ENCODE measurements at places on chromosomes 12 and 14.

GRCh38 chr12:124703856-124704255 lies 136.4 kb upstream of the NCOR2 start:
- DNase-seq = no peak

- no peak for DNase-seq
These were observed 275.4 kb downstream of the TTC6 start for GRCh38 chr14:37870632-37871346.

- no peak for DNase-seq
These were observed 34.3 kb downstream of the NKX2-1 start for GRCh38 chr14:36485773-36486172.

GRCh38 chr14:68922201-68922621 lies 56.9 kb downstream of the ACTN1 start:
- no peak for DNase-seq

GRCh38 chr12:6500466-6500865 lies 6.6 kb downstream of the NCAPD2 start:
- no peak for DNase-seq

DNA sequence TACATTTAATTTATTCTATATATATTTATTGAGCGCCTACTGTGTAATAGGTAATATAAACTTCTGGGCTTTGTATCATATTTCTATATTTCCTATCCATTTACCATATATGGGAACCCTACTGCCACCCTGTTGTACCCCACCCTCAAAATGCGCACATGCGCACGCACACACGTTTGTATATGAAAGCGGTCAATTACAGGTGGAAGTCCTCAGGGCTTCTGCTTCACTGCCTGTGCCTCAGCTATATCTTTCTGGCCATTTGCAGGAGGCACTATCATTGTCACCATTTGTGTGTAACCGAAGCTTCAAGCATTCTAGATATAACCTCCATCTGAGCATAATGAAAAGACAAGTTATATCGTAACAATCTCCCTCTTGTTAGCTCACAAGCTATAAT lies 31.3 kb upstream of the KCNMB4 start:
- DNase-seq = no peak

DNA sequence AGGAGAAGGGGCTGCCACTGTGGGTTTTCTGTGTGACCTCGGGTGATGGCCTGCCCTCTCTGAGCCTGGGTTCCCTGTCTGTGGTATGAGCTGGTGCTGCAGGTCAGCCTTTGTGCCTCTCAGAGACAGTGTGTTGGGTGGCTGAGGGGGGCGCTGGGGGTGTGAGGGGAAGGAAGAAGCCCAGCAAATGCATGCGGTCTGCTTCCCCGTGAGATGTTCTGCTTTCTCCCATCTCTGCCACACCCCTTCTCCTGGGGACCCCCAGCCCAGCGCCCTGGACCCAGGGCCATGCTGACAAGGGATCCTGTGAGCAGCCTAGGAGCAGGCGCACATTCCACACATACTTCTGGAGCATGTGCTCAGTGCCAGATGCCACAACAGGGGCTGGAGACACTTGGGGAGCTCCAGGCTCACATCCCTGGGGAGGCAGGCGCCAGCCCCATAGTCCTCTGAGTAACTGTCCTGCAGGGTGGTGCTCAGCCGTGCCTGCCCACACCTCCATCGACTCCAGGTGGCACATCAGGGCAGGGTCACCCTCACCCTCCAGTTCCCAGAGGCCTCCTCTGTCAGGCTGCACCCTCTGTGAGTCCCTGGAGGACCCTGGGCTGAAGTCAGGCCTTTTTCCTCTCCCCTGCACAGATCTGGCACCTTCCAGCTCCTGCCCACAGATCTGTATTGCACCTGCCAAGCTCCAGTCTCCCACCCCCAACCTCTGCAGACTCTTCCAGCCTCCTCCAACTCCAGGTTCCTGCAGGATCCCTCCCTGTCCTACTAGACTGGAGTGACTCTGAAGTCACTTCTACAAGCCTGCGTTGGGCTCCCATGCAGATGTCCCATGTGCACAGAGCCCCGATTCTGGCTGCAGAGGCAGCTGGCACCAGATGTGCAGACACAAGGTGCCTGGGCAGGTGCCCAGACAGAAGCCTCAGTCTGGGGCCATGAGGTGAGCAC lies 205.6 kb downstream of the KIF26A start:
- DNase-seq = no peak

DNA sequence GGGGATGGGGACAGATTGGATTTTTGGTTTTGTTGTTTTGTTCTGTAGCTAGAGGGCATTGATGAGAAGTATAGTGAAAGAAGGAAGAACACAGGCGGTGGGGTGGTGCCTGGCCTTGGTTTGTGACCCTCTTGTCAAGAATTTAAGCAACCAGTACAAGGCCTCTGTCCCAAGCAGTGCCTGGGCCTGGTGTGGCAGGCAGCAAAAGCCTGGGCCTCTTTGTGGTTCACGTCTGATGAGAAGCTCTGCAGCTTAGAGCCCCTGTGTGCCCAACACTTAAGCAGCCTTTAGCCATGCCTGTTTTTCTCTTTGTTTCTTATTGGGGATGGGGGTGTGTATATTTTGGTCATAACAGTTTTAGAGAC lies 98.0 kb downstream of the PPP2R5C start:
- no peak for DNase-seq

DNA sequence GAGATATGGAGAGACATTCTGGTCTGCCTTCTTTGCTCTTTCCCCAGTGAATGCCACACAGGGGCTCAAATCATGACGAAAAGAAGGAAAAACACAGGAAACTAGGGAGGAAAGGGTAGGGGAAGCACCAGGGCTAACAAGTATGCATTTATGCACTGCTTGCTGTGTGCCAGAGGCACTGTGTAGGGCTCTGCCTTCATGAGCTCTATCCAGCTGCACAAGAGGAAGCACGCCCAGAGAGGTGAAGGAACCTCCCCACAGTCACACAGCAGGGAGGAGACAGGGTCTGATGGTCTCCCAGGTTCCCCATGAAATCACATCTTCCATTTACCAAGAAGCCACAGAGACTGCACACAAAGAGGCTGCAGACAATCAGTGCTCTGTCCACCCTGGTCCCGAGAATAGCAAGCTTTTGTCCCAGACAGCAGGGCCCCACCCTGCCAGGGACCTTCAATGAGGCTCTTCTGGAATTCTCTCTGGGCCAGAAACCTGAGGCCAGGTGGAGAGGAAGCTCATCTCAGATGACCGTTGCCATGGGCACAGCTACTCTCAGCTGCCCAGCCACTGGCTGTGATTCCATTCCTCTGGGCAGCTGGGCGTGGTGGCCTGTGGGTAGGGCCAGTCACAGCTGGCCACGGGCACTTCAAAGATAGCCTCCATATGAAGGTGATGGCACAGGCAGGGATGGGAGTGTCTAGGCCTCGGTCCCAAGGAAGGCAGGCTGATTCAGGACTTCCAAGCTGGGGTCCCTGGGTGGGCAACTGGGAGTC lies 7.3 kb upstream of the TRPV4 start:
- no peak for DNase-seq

DNA sequence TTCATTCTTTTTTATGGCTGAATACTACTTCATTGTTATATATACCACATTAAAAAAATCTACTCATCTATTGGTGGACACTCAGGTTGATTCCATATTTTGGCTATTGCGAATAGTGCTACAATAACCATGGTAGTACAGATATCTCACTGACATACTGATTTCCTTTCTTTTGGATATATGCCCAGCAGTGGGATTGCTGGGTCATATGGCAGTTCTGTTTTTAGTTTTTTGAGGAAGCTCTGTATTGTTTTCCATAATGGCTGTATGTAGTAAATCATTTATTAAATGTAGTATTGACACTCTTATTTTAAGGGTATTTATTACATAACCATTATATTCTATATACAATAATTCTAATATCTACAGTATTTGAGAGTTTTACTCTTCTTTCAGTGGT lies 43.7 kb downstream of the PTCSC3 start:
- DNase-seq = no peak

DNA sequence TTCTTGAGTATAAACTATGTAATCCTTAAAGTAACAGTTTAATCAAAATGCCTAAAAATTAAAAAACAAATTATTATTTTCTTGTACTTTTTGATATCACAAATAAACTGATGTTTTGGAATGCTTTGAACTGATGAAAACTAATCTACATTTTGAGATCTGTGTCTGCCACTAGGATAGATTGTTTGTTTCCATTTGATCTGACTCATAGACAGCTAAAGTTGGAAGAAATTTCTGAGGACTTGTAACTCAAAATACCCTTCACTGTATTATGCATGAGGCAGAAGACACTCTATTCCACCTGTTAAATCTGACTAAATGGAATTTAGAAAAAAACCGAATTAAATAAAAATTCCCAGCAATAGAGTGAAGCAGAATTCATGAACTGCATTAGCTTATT lies 1400.0 kb upstream of the FLRT2 start:
- DNase-seq = no peak

- DNase-seq = no peak
These were observed 8.3 kb upstream of the GOLGA5 start for GRCh38 chr14:92785667-92786426.

GRCh38 chr14:32166029-32166428 lies 35.8 kb upstream of the RNU6-7 start:
- DNase-seq = no peak

DNA sequence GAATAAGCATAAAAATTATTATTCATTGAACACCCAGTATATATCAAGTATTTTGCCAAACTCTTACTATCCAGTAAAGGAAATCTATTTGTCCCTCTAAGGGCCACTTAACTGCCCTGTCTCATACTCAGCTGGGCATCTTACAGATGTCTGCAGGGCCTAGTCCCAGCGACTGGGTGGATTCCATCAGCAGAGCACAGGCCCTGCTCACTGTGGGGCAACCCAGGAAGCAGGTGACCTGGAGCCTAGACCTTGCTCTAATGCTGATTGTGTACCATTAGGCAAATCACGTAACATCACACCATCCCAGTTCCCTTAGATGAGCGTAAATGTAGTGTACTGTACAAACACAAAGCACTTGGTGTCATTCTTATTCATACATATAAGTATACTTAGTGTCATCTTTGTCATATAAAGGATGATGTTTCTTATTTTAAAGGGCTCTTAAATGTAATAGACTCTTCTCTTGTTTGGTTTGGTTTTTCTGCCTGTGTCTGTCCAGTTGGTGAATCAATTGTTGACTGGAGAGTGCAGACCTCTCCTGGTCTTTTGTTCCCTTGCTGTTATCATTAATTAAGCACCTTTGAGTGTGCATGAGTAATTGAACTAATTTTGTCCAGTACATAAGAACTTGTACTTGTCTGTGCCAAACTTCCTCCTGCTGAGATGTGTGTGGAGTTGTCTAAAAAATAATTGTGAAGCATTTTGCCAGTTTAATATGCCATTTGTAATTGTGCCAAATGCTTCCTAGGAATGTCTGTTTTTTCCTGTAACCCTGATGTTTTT lies 49.3 kb downstream of the RAB35 start:
- DNase-seq = no peak

- DNase-seq = no peak
These were observed 75.4 kb upstream of the ARID2 start for GRCh38 chr12:45654002-45654665.

- DNase-seq = no peak
These were observed at the start of gene NTN4 for GRCh38 chr12:95790033-95790916. Gene NTN4 (minus strand): TSS chr12:95790764. CDS start chr12:95790309, 455 bp downstream.

DNA sequence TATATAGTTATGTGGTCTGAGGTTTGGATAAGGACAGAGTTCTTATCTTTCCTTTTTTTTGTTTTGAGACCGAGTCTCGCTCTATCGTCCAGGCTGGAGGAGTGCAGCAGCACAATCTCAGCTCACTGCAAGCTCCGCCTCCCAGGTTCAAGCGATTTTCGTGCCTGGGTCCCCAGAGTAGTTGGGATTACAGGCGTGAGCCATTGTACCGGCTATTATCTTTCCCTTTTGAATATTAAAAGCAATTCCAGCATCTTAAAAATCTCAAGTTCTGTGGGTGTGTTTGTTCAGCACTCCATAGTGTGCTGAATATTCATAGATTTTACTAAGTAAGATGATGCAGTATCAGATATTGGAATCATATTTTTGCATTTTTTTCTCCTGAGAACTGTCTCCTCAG lies 404.4 kb upstream of the RGS6 start:
- DNase-seq = no peak

- DNase-seq = peak; percentile 62
These were observed 12.3 kb downstream of the METTL3 start for GRCh38 chr14:21498540-21499526.

GRCh38 chr14:100640471-100641273 lies 53.5 kb upstream of the BEGAIN start:
- DNase-seq = peak; percentile 79

DNA sequence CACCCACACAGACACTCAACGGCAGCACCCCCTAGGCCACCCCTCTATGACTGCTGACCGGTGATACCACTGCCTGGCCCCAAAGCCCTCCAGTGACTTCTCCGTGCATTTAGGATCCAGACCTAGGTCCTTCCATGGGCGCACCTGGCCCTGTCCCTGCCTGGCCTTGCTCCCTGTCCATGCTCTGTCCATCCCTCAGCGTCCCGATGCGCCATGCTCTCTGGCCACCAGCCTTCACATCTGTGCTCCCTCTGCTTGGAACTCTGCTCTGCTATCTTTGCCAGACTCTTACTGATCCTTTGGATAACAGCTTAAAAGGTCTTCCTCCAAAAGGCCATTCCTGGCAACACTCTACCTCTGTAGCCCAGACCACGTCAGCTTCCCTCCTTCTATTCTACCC lies 25.4 kb upstream of the HDAC7 start:
- no peak for DNase-seq

GRCh38 chr12:42360747-42361403 lies 34.9 kb downstream of the PPHLN1 start:
- no peak for DNase-seq

DNA sequence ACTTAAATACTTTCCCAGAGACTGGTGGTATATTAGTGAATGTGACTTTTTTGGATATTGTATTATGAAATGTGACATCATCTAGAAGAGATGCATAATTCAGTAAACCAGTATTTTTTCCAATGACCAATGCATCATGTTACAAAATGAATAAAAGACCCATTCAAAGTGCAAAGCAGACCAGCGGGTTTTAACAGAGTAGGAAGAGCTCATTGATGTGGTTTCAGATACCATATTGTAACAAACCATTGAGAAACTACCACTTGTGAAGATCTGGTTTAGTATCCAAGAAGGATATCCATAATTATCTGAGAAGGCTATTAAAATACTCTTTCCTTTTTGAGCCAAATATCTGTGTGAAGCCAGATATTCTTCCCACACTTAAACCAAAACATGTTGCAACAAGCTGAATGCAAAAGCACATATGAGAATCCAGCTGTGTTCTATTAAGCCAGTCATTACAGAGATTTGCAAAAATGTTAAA lies 47.7 kb downstream of the MVK start:
- DNase-seq = no peak

GRCh38 chr14:101814934-101815333 lies 53.4 kb downstream of the PPP2R5C start:
- no peak for DNase-seq

- no peak for DNase-seq
These were observed 9.7 kb upstream of the KRT6B start for GRCh38 chr12:52461693-52462092.

- DNase-seq = no peak
These were observed 108.7 kb upstream of the NCOR2 start for GRCh38 chr12:124675881-124676713.

GRCh38 chr14:70780396-70781075 lies 28.8 kb downstream of the MAP3K9 start:
- no peak for DNase-seq

Measured in CD4-positive, alpha-beta T cell treated with Interleukin-4 for 4 hours (primary cell).